Activated gamma-delta T cell treated with Interleukin-2 at 50 U/mL for 16 hours (primary cell): ENCODE measurements at places on chromosomes 2 and 18.

DNA sequence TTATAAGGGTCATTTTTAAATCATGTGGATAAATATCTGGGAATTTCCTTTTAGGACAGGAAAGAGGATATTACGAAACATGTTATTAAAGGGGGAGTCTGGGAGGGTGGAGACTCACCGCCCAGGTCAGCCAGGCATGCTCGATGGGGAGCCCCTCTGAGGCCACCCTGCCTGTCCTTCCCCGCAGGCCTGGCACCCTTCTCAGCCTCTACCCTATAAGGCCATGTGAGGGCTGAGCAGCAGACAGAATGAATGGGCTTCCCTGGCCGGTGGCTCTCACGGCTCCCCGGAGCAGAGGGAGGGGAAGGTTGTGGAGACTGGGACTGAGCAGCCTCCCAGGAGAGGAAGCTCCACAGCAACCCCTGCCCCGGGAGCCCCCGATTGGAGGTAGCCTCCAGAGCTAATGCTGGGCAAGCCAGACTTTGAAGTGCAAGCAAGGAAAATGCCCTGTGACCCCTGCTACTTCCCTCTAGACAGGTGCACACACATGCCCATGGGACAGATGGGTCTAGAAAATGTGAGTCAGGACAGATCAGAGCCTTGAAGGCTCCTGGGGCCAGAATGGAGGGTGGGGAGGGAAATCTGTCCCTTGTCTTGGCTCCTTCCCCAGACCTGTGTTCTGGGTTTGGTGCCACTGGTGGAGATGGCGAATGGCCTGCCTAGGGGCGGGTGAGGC, 13.2 kb upstream of the ARMC9 start:
- no peak for DNase-seq

DNA sequence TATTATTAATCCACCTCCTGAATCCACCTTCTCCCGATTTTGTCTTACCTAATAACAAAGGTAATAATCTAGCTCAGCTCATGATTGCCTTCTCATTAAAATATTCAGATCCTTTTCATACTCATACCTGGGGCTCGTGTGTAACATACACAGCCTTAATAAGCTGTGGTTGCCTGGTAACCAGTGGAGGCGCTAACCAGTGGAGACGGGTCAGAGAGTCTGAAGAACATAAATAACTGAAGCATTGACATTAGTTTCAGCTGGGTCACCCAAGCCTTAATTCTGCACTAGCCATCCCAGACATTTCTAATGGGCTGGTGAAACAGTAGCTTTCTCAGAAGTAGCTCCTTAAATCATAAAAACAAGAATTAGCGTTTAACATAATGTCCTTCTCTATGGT, 14.8 kb upstream of the DTNA start:
- DNase-seq = no peak

GRCh38 chr2:186036862-186037449, 298.4 kb downstream of the FSIP2 start:
- DNase-seq = no peak

GRCh38 chr2:164922134-164922533, 33.2 kb downstream of the SLC38A11 start:
- DNase-seq = no peak

GRCh38 chr2:55842046-55842445, 81.5 kb downstream of the EFEMP1 start:
- no peak for DNase-seq

GRCh38 chr2:189190685-189191084, 11.1 kb upstream of the COL5A2 start:
- DNase-seq = no peak
